Right lung (tissue), 10 donors: ENCODE measurements at places on chromosomes 5 and 9. TPM values are rescaled to one million over a fixed set of nuclear protein-coding genes. Genes with fewer than 3 reads are reported as not detected.

The PAM gene
- polyA plus RNA-seq: 153 TPM

The BAAT gene
- 0.54 TPM for polyA plus RNA-seq

The SPACA9 gene
- 10.4 TPM for polyA plus RNA-seq

DNA sequence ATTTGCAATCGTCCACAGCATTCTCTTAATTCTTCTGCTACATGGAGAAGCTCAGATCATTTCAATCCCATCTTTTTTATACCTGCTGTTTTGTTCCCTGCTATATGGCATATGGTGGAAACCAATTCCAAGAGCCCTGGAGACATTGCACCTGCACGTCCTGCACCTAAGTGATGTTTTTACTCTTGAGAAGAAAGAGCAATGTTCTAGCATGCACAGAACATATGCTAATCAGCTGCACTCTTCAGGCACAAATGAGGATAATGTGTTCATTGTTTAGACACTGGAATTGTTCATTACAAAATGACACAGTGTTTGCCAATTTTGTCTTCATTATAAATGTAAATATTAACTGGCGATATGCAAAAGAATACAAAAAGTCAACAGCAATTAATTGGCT lies 935.8 kb downstream of the TLE4 start:
- DNase-seq: no peak

GRCh38 chr9:4359016-4359415 lies 59.1 kb upstream of the GLIS3 start:
- DNase-seq: no peak

DNA sequence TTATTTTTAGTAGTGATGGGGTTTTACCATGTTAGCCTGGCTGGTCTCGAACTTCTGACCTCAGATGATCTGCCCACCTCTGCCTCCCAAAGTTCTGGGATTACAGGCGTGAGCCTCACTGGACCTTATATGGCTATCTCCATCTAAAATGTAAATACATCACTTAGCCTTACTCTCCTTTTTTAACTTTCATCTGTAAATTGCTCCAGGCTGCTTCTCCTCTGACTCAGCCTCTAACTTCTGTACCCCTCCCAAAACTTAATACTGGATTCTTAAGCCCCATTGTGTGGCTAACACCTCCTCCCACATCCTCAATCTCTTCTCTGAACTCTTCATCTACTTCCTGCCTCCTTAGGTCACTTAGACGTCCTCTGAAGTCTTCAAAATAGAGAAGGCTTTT lies 4.0 kb downstream of the SNX30 start:
- DNase-seq: no peak

The IL11RA gene
- polyA plus RNA-seq: 92.5 TPM

- no peak for DNase-seq
Observed at GRCh38 chr5:66653325-66653724, 57.1 kb downstream of the MAST4 start.

GRCh38 chr9:95920017-95920416 lies 44.5 kb downstream of the ERCC6L2 start:
- no peak for DNase-seq
